ENCODE measurements at places on chromosomes 4 and X.

- no peak for DNase-seq
Observed at GRCh38 chr4:99983289-99983943, 33.3 kb upstream of the H2AZ1 start.

- DNase-seq, result no peak
Observed at GRCh38 chr4:84467601-84468000, 31.5 kb downstream of the NKX6-1 start.

DNA sequence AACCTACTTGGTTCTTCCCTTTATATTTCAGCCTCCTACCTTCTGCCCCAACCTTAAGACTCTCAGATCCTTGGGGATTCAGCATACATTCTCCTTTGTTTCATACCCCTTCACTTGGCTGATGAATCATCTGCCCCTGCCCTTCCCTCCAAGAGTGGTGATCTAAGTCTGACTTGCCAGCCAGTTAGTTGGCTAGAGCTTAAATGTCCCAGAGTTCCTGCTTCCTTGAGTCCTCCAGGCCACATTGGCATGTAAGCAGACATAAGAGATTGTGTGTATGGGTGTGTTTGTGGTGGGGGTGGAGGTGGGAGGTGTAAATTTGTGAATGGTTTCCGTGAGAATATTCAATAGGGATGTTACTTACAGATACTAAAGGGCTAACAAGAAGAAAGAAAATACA is 3.7 kb upstream of the TEX13D start:
- DNase-seq, result no peak

DNA sequence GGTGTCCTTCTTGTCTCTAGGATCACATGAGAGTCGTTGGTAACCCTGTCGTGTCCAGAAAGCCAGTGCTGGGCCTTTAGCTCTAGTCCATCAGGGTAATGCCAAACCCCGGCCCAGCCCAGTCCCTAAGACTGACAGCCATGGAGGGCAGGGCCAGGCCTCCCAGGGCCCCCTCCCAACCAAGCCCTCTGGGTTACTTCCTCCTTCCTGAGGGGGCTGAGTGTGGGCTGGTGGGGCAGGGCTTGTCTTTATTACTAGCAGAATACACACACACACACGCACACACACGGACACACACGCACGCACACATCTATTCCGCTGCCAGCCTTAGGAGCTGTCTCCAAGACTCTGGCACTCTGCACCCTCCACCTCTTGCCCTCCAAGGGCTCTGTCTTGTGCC is 35.6 kb upstream of the CDKN2AIP start:
- peak; percentile 38 for DNase-seq

DNA sequence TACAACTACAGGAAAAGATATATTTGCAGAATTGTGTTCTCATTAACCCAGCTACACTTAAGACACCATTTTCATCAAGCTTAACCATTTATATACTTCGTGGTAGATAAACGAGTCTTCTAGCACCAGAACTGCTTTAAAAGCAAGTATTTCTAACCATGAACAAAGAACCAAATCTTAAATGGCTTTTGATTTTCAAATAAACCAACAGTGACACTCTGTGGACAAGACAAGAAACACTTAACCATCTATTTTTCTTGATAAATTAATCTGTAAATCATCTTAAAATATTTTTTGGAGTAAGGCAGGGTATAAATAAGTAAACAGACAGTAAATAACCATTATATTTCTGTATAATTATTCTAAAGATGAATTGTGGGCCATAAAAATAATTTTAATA is 10.2 kb downstream of the BEND2 start:
- no peak for DNase-seq

GRCh38 chr4:42541647-42542046 is 115.3 kb downstream of the ATP8A1 start:
- DNase-seq, result no peak

GRCh38 chrX:120271218-120271617 is 20.6 kb downstream of the ZBTB33 start:
- no peak for DNase-seq

Data from posterior cingulate gyrus (tissue), 11 donors.